ENCODE measurements at places on chromosomes 6 and 20.

DNA sequence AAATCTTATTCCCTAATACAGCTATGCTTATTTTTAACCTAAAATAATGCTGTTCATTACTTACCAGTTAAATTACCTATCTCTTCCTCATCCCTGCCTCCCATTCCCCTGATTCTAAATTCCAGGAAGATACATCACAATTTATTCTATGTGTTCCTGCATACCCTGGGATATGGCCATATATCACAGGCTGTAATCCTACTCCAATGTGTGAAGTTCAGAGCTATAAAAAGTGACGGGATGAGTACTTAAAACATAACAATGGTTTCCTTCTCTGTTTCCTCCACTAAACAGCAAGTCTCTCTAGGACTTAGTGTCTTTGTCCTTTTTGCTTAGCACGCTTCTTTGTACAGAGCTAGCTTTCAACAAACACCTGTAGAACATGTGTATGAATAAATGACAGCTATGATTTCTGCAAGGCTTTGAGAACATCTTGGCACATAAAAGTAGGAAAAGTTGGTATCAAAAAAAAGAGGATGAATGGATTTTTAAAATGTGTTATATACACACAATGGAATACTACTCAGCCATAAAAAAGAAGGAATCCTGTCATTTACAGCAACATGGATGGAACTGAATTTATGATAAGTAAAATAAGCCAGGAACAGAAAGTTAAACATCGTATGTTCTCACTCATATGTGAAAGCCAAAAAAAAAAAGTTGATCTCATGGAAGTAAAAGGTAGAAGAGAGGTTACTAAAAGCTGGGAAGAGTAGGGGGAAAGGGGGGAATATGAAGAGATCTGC is 45.8 kb downstream of the SESN1 start:
- no peak for DNase-seq

DNA sequence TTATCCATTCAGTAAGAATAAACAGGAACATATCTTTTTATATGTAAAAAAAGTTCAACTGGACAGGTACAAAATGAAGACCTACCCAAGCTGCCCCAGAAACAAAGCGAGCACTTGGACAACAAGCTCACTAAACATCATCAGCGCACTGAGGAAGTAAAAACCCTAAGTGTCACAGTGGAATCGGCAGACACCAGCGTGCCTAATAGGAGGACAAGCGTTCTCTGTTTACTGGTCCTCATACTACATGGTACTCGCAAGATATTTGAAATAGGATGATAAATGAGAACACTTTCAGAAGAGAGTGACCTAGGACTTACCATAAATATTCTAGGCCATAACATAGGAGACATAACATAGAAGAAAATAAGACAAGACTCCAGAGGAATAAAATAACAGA is 18.2 kb downstream of the MAP7 start:
- DNase-seq = no peak

GRCh38 chr6:42436825-42437224 is 14.9 kb downstream of the TRERF1 start:
- DNase-seq = no peak

DNA sequence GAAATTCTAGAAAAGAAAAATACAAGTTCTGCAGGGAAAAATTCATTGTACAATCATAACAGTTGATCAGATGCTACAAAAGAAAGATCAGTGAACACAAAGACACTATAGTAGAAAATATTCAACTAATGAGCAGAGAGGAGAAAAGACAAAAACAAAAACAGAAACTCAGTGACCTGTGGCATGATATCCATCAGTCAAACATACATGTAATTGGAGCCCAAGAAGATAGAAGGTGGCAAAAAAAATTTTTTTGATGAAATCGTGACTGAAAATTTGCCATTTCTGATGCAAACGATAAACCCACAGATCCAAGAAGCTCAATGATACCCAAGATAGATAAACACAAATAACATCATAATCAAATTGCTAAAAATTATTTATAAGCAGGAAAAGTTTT is 13.1 kb upstream of the FOXQ1 start:
- no peak for DNase-seq

- DNase-seq = no peak
These were observed 691.7 kb upstream of the SLC35B3 start for GRCh38 chr6:9126878-9127560.

GRCh38 chr6:99019381-99019780 is 71.6 kb upstream of the FBXL4 start:
- DNase-seq = no peak

DNA sequence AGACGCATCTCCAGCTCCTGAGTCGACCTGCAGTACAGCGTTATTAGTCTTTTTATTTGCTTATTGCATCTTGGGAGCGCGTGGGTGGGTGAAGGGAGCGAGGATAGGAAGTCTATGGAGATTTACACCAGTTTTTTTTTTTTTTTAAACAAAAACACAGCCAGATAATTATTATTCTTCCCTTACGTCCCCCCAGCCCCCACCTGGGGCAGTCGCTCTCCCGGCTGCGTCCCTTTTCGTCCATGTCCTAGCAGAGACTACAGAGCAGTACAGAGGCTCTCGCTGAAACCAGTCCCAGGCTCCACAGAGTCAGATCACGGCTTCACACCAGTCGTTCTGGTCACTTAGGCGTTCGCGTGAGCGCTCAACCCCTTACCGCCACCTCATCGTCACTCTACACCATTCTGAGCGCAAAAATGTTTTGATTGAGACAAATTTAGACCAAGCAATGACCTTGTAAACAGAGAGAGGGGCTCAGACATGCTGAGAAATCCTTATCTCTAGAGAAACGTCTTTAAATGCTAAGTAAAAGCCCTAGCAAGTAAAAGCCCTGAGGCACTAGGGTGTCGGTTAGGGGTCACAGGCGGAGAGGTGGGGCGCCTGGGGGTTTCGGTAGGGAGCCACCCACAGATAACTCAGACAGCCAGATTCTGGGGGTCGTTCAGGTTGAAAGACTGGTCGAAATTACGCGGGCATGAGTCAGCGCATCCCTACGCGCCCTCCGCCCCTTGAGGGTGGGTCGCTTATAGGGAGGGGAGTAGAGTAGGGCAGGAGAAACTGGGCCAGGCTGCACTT is 975 bp upstream of the PPT2 start:
- DNase-seq = peak; percentile 72

GRCh38 chr6:14072084-14072483 is 45.5 kb upstream of the CD83 start:
- DNase-seq = no peak

- no peak for DNase-seq
These were observed 5.0 kb downstream of the LEMD2 start for GRCh38 chr6:33783781-33784520.

DNA sequence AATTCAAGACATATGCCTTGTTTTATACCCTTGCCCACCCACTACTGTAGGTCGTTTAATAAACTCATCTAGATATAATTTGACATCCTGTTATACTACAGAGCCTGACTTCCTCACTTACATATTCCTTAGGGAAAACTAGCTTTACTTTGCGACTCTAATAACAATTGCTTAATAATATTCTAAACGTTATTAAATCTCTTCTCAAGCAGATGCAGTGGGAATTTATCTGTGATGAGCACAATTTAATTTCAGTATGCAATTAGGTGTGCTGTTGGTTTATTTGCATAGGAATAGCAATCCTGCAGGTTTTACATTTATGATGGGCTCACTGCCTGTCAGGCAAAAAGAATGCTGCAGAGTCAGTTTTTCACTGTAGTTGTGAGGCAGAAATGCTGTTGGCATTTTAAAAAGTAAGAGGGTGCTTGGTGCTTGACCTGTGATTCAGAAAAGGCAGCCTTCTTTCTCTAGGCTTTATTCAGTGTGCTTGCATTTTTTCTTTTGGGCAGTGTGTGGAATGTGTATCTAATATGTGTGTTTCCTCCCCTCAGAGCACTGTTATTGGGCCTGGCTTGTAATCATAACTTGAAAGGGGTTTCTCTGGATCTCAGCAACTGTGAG is 152.3 kb upstream of the SCGN start:
- DNase-seq = no peak

- peak; percentile 79 for DNase-seq
These were observed 2.9 kb upstream of the BMP6 start for GRCh38 chr6:7723041-7723447.

DNA sequence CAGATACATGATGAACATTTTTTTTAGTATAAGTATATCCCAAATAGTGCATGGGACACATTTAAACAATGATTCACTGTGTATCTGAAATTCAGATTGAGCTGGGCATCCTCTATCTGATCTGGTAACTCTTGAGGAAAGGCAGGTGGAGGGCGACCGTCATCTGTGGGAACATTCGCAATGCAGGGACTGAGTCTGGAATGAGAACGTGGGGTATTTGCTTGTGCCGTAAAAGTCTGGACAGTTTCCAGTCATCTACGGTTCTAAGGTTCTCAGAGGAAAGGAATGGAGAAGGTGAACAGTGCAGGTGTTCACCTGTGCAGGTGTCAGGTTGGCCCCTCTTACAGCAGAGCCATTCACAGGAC is 22.6 kb downstream of the CTCFL start:
- DNase-seq = no peak

- DNase-seq = no peak
These were observed 19.4 kb downstream of the GPX6 start for GRCh38 chr6:28496099-28496779.

DNA sequence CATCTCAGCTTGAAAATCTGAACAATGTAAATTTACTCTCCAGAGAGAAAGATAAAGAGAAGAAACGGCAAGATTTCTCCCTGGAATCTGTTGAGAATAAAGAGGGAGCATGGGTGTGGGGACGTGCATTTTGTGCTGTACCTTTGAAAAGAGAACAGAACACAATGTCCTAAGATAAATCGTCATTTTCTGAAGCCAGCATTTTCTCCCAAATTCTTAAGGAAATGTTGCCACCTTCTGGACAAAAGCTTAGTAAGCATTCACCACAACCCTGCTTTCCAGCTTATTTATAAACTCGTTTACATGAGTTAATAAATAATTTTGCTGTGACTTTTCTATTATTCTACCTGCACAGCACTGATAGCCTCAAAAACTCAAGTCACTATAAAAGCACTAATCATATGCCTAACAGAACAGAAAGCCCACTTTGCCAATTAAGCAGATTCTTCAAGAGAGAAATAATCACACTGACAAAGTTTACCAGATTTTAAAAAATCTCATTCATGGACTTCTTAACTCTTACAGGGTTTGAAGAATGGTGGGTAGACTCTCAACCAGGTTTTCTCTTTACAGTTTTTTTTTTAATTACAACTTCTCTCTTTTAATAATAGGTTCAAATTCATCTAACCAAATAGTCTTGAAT is 155.8 kb downstream of the MBOAT1 start:
- no peak for DNase-seq

GRCh38 chr6:72623808-72624207 is 1.9 kb downstream of the KCNQ5 start:
- DNase-seq = no peak

- no peak for DNase-seq
These were observed 23.8 kb downstream of the PLCB4 start for GRCh38 chr20:9092655-9093054.

DNA sequence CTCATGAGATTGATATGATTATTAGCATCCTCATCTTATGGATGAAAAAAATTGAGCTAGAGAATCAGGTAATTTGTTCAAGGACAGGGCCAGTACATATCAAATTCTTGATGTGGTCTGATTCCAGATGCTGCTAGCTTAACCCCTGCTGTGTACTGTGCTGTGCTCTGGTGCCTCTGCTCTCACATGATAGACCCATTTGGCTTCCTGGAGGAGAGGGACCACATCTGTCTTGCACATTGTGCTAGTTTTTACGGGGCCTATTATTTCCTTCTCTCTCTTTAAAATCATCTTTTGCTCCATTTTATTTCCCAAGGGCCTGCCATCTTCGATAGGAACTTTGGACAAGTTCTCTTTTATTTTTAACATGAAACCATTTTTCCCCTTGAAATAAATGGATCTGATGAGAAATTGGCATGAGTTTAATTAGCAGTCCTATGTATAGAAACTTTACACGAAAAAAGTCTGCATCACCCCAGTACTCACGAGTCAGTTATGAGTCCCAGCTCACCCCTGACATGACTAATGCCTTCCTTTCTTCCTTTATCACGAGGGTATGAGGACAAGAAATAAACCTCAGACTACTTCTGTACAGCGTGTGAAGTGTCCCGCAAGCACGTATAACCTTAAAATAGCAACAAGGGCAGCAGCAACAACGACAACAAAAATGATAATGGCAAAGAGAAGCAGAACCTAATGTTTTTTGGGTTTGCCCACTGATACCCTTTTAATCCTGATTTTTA is 26.5 kb downstream of the CD109 start:
- no peak for DNase-seq

- DNase-seq = no peak
These were observed 427.3 kb upstream of the CITED2 start for GRCh38 chr6:139801571-139802321.

- DNase-seq = no peak
These were observed 236.6 kb downstream of the ARID1B start for GRCh38 chr6:157013649-157014304.

DNA sequence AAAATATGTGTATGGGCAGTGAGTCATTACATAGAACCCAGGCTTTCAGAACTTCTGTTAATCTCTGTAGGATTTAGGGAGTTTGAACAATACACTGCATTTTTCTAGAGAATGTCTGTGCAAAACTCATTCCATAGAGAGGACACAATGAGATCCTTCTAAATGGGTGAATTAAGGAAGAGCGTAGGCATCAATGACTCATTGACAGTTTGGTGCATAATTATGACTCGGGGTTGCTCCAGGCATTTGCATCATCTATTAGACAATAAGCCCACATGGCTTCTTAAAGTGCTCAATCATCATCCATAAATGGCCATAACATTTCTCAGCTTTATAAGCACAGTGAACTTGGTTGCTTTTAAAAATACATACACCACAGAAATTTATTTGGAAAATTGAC is 625.5 kb downstream of the CDH26 start:
- no peak for DNase-seq

DNA sequence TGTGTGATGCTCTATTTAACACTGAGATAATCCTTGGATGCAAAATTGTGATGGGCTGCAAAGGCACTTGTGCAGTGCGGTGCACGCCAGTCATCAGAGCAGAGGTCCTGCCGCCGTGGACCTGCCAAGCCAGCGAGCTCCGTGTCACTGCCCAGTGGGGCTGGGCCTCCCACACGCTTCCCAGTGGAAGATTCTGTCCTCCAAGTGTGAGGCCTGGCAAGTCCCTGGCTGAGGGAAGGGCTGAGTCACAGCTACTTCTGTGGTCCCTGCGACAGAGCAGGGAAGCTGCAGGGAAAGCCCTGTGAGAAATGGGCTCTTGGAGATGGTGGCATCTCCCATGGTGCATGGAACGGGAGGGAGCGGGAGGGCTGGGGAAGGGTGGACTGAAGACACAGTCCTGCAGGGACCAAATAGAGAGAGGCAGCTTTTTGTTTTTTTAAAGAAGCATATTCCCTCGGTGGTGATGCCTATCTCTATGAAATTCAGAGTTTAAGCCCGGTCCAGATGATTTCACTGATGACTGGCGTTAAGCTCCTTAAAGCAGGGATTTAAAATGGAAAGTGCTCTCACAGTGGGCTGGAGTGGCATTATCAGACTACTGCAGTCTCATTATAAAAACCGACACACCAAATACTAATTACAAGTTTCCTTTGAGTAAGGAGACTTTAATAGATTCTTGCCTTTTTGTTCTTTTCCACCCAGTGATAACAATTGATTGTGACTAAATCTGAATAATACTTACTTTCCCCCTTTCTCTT is 413.7 kb downstream of the QKI start:
- no peak for DNase-seq

GRCh38 chr20:51695574-51696303 is 72.5 kb downstream of the ATP9A start:
- DNase-seq = no peak
